Fibroblast of skin of left quadriceps (primary cell): ENCODE measurements at places on chromosomes 12 and 14.

GRCh38 chr12:31765931-31766330 is 37.1 kb upstream of the AMN1 start:
- DNase-seq, result no peak

- DNase-seq, result no peak
These were observed 87.1 kb downstream of the VEZT start for GRCh38 chr12:95304673-95305198.

DNA sequence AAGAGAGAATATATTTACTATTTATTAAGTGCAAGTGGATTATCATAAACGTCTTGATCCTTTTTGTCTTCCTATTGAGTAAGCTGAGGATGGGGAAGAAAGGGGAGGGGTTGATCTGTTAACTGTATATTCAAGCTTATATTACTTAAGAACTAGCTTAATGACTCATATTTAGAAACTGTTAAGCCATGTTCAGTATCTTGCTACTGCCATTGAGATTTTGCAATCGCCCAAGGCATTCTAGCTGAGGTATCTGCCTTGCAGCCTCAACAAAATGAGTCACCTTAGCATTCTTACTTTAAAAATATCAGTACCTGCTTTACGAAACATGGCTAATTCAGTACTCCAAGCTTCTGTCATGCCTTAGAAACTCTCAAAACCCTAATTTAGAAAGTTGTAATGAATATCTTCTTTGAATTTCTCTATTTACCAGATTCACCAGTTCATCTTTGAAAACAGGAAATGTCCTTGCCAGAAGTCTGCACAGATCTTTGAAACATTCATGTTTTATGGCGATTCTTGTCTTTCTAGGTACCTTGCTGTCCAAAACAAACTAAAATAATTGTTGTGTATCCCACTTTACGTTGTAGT is 76.1 kb downstream of the ALG10B start:
- no peak for DNase-seq

DNA sequence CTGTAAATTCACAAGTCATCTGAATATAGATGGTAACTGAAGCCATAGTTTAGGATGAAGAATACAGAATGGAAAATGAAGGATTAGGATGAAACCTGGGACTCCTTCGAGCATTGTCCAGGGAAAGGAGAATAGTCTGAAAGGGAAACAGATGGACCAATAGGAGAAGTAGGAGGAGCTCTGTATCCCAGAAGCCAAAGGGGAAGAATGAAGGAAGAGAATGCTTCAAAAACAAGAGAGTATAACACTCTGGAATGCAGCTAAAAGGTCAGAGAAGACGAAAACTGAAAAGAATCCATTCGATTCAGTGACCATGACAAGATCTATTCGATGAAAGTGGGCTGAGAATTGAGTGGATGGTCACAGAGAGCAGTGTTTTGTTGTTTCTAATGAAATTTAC is 1.0 kb downstream of the GMFB start:
- no peak for DNase-seq

DNA sequence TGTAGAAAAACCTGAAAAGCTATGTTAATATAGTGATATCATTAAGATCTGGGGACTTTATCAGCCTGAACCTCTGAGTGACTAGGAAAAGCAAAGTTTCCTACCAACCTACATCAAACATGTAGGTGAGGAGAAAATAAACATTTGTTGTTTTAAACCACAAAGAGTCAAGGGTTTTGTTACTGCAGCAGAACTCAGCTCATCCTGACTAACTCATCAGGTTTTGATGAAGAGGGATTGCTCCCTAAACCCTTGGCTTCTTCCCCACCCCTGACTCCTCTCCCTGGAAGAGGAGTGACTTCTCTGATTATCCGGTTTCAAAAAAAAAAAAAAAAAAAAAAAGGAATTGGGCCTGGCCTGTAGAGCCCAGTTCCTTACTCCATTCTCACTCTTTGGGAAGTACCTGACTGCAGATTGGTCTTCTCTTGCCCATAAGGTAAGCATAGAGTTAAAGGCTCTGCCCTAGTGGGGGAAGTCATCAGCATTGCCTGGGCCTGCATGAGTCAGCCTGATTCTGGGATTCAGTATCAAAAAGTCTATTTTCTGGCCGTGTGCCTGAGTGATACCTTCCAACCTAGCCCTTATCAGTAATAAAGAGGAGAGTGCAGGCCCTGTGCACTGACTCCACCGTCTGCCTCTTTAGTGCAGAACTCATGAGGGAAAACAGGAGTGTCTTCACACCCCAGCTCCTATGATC is 16.9 kb downstream of the BDKRB1 start:
- no peak for DNase-seq

- DNase-seq, result peak; percentile 49
These were observed 11.8 kb upstream of the KSR2 start for GRCh38 chr12:117980616-117981015.

DNA sequence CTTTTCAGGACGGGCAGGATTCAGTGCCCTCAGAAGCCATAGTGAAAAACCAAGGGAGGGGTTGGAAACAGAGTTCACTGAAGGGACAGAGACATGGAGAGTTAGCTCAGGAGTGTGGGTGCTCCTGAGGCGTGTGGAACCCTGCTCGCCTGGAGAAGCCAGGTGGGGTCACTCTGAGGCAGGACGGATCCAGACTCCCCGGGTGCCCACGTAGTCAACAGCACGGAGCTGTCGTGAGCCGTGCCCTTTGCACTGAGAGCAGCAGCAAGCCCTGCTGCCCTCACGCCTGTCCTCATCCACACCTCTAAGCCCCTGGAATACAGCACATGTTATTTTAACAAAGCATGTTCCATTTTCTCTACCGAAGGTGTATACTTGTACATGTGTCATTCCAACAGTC is 114.7 kb downstream of the FBXL14 start:
- DNase-seq, result no peak

DNA sequence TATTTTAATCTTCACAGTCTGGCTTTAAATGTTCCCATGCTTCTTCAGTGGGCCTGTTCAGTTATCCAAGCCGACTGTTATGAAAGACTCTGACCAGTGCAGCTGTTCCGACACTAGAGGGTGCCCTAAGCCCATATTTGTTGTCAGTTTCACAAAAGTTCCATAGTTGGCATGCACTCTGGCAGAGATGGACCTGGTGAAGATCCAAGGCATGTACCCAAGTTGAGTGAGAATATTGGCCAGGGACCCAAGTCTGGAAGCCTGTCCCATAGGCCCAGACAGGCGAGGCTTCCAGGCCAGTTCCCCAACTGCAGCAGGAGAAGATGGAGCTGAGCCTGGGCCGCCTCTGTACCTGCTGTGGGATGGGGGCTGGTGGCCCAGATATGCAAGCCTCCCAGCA is 27.4 kb upstream of the GUCY2C start:
- DNase-seq, result no peak

GRCh38 chr14:86532219-86532618 is 1002.3 kb downstream of the FLRT2 start:
- peak; percentile 16 for DNase-seq

DNA sequence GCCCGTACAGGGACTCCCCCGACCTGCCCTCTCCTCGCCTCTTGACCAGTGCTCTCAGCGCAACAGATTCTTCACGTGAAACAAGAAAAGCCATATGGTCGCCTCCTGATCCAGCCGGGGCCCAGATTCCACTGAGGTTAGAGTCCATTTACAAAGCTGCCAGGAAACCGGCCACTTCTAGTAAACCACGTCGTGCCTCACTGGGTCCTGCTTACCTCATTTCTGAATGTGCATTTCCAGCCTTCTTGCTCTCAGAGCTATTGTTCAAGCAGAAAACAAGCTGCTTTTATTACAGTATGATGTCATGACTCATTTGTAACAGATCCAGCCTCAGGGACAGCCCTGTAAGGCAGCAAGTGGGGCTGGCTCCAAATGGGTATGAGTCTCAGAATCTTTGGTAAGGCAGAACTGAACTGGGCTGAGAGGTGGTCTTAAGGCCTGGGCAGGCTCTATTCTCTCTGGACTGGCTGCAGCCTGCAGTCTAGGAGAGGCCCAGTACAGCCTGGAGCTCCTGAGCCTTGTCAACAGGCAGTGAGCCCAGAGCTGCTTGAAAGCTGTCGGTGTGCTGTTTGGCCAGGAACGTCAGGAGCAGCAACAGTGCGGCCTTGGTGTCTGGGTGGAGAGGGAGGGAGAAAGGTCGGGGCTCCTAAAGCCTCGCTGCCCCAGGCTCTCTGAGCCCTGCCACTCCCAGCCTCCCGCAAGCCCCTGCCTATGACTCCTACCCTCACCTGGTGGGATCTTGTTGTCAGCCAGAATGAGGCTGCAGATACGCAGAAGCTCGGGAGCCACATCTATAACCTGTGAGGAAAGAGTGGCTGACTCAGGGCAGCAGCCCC is 8.3 kb downstream of the REC8 start:
- no peak for DNase-seq

- DNase-seq, result no peak
These were observed 1.8 kb upstream of the TUBA1B start for GRCh38 chr12:49133014-49133413.

DNA sequence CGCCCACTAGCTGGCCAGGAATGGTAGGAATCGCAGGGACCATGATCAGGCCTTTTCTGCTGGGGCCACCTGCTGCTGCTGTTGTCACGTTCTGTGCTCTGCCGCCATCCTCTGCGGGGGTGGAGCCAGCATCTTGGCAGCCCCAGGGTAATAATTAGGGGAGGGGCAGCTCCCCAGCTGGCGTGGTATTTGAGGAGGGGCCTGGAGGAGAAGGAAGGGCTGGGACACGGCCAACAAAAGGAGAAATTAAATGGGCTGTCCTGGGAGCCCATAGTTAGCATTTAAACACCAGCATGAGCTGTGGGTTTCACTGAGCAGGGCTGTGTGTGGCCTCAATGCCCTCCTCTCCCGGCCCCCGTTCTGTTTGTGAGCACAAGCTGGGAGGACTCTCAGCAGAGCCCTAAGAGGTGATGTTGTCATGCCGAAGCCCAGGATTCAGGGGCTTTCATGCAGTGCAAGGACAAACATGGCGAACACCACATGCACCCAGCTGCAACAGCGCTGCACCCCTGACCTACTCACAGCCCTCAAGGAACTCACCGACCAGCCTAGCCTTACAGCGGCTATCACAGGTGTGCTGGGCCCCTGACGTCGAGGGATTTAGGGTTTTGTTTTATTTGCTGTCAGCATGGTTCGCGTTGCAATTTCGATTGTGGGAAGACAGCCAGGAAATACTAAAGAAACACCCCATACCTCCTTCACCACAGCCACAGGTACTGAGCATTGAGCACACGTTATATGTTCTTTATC is 324.3 kb downstream of the CACNA1C start:
- no peak for DNase-seq
